ENCODE measurements at places on chromosomes 6 and 20. TPM values are rescaled to one million over a fixed set of nuclear protein-coding genes. Genes with fewer than 3 reads are reported as not detected.

The TGM3 gene
- 0.05 TPM for total RNA-seq

The TPX2 gene
- 97.3 TPM for total RNA-seq

The HMGN4 gene
- total RNA-seq: 77.3 TPM

The OGFR gene
- total RNA-seq: 45.4 TPM

The OR2J1 gene
- not detected for total RNA-seq
